Motor neuron (in vitro differentiated cells): ENCODE measurements at places on chromosomes 7 and 10. TPM values are rescaled to one million over a fixed set of nuclear protein-coding genes. Genes with fewer than 3 reads are reported as not detected.

Gene CALHM1
- total RNA-seq: 0.20 and 0.43 TPM in 2 replicates

Gene NKX1-2
- 0.15 TPM in 1 of 2 replicates, not detected in the other for total RNA-seq

Gene COL26A1
- total RNA-seq: 16.4 and 17.0 TPM in 2 replicates

Gene ADAP1
- 1.3 TPM in 2 replicates for total RNA-seq

Gene ZNF92
- 13.1 and 15.4 TPM in 2 replicates for total RNA-seq

Gene LIPA
- 25.9 and 26.0 TPM in 2 replicates for total RNA-seq

Gene C10orf143
- 2.5 and 2.8 TPM in 2 replicates for total RNA-seq

Gene CUBN
- total RNA-seq: 2.9 and 3.0 TPM in 2 replicates

Gene FGL2
- 0.85 and 1.5 TPM in 2 replicates for total RNA-seq

- ATAC-seq: no peak
Observed at GRCh38 chr7:120979765-120980499, 8.6 kb upstream of the CPED1 start.

GRCh38 chr7:106022193-106022821, 59.2 kb downstream of the CDHR3 start:
- no peak for ATAC-seq

DNA sequence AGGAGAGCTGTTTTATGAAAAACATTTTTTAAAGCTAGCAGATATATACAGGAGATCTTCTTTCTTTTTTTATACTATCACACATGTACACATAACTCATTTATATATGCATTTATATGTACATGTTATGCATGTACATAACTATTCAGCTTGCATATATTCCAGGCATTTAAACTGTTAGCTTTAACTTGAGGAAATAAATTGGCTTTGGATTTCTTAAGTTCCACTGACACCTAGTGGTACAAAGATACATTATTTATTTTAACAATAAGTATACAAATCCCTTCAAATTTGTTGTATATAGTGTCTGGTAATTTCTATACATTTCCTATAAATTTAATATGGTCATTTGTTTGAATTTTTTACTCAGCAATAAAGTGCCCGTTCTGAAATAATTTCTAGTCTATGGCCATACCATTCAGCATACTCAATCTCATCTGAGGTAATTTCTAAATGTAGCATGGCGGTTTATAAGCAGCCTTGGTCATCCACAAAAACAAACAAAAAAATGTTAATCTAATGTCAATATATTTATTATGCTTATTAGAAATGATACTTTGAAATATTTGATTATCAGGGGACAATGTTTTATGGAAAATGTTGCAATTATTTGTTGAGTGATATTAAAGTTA, 11.6 kb downstream of the ZDHHC6 start:
- peak; percentile 43 for ATAC-seq

GRCh38 chr7:39691821-39692220, 68.4 kb downstream of the RALA start:
- ATAC-seq: peak; percentile 24

DNA sequence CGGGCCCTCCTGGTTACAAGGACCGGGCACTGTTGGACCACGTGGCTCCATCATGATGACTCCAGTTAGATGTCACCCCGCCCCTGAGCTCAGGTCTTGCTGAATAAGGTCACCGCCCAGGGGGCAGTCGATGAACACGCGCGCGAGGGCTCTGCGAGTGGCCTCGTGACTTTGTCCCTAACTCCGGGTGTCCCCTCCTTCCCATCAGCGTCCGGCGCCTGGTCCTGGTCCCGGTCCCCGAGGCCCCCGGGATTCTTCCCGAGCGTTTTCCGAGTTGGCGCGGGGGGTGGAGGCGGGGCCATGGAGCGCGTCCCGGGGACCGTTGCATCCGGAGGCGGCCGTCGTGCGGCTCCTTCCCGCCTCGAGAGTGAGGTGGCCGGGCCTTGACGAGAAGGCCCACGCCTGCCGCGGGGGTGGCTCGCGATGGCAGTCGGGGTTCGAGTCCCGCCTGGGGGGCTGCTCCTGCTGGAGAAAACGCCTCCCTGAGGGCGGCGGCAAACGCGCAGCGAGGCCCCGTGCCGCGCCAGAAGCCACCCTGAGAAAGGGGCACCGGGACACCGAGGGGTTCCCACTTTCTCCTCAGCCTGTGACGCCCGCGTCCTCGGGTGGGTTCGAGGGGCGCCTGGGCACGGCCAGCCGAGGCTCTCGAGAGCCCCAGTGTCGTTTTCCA, 569 bp upstream of the NPTX2 start:
- no peak for ATAC-seq

GRCh38 chr7:106283501-106283830, 1.3 kb downstream of the NAMPT start:
- ATAC-seq: no peak

GRCh38 chr10:131824371-131825149, 76.2 kb upstream of the PPP2R2D start:
- no peak for ATAC-seq

GRCh38 chr7:732094-732541, 5.0 kb upstream of the PRKAR1B start:
- ATAC-seq: peak; percentile 60

- no peak for ATAC-seq
Observed at GRCh38 chr7:30841025-30841735, 70.0 kb downstream of the MINDY4 start.

- ATAC-seq: no peak
Observed at GRCh38 chr10:8158193-8159071, 103.9 kb downstream of the GATA3 start.

GRCh38 chr10:33052915-33053810, 95.1 kb upstream of the ITGB1 start:
- ATAC-seq: no peak

DNA sequence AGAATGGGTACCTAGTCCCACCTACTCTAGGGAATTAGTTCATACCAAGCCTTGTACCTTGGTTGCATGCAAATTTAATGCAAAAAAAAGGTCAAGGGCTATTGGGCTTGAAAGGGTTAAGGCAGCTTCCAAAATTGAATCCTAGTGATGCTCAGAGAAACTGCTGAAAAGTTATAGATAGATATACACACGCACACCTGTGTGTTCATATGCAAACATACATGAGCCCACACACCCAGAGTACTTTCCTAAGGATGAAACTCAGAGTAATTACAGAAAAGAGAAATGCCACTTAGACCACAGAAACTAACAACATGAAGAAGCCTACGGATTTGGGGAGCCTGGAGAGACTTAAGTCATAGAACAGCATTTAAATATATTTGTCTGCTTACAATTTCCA, 1.5 kb downstream of the SLC25A13 start:
- ATAC-seq: no peak

GRCh38 chr10:20454331-20454730, 442.8 kb downstream of the NEBL start:
- no peak for ATAC-seq

GRCh38 chr7:12623885-12624498, 53.5 kb downstream of the SCIN start:
- no peak for ATAC-seq

- no peak for ATAC-seq
Observed at GRCh38 chr7:7428806-7429205, 106.9 kb downstream of the COL28A1 start.

GRCh38 chr10:102629661-102630614, 14.3 kb upstream of the TRIM8 start:
- peak; percentile 28 for ATAC-seq

DNA sequence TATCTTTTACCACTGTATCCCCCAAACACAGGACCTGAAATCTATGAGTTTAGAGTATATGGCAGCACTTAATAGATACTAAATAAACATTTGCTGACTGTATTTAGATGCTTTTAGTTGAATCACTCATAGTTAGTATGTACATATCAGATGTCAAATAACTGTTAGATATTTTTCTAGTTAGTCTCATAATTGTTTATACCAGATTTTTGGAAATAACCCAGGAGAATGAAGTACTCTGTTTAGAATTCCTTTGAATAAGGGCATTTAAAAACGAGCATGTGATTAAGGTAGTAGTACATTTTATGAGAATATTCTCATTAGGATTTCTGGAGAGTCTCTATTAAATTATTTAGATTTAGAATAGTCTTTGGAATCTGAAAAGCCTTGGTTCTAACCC, 22.3 kb upstream of the ZEB1 start:
- ATAC-seq: no peak

DNA sequence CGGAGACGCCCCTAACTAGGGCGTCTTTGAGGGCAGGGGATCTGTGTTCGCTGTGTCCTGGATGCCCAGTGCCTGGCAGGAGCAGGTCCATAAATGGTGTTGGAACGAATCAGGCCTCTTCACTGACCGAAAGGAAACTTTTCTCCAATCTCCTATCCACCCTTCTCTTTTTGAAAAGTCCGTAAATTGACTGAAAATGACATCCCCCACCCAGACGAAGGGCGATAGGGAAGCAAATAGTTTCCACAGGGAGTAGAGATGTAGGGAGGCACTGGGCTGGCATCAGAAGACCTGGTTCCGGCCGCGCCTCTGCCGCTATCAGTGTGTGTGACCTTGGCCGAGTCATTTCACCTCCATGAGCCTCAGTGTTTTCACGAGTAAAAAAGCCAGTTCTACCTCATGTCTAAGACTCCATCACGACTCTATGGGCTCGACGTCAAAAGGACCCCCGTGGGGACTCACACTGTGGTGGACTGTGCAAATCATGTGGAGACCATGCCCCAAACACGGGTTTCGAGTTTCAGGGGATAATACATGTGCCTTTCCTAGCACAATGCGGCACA, 497 bp upstream of the RAB11FIP2 start:
- ATAC-seq: no peak

DNA sequence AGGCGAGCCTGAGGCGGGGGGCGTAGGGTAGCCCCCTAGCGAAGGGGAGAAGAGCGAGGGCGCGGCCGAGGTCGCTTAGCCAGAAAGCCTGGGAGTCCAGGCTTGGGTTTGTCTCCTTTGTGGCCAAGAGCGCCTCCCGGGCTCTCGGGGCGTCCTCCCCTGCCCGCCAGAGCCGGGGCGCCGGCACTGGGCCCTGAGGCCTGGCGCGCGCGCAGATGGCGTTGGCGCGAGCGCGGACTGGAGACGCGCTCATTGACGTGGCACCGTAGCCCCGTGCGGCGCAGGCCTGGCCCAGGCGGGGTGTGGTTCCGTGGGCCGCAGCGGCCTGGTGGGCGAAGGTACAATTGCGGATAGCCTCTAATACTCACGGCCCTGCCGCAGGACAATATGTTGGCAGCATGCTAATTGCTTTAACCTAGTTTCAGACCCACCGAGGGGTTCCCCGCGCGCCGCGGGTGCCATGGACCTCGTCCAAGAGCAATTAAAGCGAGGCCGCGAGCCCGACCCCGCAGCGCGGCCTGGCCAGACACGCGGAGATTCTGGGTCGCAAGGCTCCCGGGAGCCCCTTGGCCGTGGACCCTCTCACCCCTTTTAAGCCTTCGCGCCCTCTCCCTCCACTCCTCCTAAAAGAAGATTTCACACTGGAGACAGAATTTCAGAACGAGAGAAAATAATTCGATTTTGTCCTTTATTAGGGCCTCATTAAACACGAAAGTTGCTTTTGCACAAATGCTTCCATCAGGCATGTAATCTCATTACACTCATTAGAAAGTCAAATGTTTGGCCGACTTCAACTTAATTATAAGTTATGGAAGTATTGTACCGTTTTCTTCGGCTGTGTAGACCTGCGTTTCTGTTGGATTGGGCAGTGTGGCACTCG, 3.1 kb downstream of the PTF1A start:
- ATAC-seq: peak; percentile 18
